ENCODE measurements at places on chromosomes 11 and 22.

- no peak for ATAC-seq
Observed at GRCh38 chr11:127023991-127024390, 23.4 kb upstream of the KIRREL3 start.

DNA sequence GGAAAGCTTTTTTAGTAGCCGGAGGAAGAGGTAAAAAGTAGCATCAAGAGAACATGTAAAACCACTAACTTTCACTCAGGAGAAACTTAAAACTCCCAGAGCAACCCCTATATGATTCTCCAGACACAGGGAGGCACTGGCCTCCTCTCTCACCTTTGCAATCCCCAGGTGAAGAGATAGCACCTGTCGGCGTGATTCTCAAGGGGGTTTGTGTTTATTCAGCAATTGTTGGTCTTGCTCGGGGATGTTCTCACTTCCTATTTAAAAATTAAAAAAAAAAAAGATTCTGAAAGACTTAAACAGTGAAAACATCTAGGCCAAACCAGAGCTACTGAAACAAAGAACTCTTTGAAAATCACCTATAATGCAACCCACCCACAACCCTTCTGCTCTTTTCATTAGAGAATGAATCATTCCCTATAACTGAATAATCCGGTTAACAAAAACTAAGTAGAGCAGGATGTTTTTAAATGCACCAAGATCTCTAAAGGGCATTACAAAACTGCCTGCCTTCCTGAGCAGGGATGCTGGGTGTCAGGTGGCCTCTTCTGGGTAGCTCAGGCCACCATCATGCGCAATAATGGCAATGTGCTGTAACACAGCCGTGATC lies 24.9 kb downstream of the DHCR7 start:
- ATAC-seq = peak; percentile 18

DNA sequence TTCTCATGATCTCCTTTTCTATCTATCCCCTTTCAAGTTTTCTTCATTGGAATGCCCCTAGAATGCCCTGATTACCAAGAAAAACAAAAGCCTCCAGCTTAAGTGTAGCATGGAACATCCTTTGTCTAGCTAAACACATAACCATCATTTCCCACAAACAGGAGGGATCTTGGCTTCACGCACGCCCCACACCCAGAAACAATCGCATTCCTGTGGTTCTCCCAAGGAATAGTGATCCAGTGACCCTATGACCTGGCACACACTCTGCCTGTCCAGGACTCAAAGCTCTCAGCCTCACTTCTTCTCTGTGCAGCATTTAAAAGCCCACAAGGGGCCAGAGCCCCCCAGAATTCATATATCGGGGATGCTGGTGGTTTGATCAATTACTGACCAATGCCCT lies 9.3 kb upstream of the POU2AF1 start:
- no peak for ATAC-seq

DNA sequence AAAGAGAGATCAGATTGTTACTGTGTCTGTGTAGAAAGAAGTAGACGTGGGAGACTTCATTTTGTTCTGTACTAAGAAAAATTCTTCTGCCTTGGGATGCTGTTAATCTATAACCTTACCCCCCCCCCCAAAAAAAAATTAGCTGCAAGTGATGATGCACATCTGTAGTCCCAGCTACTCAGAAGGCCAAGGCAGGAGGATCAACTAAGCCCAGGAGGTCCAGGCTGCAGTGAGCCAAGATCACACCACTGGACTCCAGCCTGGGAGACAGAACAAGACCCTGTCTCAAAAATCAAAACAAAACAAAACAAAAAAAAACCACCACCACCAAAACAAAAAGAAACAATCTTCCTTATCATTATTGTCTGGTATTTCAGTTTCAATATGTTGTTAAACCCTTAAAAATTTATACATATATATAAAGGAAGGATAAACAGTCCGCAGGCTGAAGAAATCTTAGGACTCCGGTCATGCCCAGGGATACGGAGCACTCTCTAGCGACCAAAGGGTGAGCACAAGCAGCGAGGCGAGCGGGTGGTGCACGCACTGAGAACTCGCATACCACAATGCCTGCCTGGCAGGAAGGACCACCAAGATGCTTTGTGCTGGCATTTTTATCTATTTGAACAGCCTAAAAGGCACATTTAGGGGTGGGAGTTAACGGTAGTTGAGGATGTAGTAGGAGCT lies 6.4 kb downstream of the POLDIP3 start:
- ATAC-seq = no peak

GRCh38 chr22:42310291-42311015 lies 40.0 kb upstream of the TCF20 start:
- ATAC-seq = no peak

DNA sequence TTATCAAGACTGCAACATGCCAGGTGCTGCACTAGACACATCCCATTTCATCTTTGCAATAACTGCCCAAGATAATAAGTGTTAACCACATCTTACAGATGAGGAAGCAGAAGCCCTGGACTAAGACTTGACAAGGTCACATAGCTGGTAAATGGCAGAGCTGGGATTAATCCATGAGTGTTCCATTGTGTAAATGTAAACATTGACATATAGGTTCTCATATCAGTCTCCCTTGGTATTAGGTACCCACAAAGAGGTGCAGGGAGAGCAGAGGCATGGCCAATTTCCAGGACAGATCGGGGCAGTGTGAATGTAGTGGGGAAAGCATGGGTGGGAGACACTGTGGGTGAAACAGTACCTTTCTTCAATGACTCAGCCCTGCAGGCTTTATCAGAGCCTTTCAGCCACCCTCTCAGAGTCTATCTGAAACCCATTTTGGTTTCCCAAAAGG lies 17.9 kb downstream of the MICAL2 start:
- ATAC-seq = peak; percentile 68

GRCh38 chr11:12083380-12083779 lies 27.0 kb upstream of the MICAL2 start:
- no peak for ATAC-seq

DNA sequence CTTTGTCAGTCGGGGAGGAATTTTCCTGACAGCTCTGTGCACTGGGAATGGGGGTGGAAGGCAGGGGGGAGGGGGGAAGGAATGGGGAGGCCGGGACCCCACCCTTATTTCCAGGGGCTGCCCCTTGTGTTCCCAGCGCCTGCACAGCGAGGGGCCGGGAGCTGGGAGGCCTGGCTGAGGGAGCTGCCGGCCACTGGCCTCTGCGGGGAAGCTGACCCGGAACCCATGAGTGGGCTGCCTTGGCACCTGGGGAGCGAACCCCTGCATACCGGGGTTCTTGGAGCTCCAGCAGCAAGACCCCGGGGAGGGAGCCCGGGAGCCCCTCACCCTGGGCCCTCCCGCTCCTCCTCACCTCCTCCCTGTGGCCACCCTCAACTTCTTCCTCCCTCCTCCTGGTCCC lies 3.5 kb downstream of the H19 start:
- no peak for ATAC-seq

GRCh38 chr22:49014227-49015201 lies 813.2 kb downstream of the BRD1 start:
- no peak for ATAC-seq
